ENCODE measurements at places on chromosomes 11 and 22.

GRCh38 chr22:49972163-49973017 is 11.8 kb downstream of the PIM3 start:
- no peak for DNase-seq

DNA sequence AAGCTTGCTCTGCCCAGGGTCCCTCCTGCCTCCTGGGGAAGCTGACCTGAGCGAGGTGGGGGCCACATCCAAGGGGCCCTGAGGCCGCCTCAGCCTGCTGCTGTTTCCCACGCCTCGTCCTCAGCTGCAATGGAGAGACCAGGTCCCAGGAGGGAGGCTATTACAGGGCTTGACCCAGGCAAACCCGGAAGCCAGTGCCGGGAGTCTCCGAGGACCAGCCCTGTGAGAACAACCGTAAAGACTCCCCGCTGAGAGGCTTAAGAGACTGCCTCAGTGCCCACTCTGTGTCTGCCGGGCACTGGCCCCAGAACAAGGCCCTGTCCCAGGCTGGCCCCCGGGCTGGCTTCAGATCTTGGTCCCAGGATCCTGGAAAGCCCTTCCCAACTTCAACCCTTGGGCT is 124.3 kb upstream of the FGF3 start:
- DNase-seq: no peak

- DNase-seq: no peak
These were observed 525.6 kb downstream of the INSC start for GRCh38 chr11:15640318-15640717.

DNA sequence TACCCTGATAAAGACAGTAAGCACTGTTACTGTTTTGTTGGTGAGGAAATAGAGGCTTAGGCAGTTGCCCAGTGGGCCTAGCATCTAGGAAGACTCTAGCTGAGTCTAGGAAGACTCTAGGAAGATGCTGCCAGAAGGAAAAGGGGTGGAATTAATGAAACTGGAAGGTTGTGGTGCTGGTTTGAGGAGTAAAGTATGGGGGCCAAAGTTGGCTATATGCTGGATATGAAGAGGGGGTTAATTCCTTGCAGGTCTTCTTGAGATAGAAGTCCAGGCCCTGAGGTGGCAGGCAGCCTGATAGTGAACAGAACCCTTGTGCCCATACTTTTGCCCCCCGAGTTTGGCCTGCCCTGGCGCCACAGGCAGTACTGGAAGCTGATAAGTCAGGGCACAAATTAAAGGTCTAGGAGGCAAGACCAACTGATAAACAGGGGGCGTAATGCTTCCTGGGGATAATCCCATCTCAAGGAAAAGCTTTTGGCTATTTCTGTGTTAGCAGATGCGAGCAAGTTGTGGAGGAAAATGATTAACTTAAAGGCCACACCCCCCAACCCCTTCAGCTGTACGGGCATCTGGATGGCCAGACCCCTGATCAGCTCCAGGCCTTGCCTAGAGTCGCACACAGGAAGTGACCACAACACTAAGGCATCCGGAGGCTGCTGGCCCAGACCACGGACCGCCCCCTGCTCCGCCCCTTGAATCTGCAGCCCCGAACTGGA is 3.1 kb downstream of the ILK start:
- DNase-seq: peak; percentile 80

DNA sequence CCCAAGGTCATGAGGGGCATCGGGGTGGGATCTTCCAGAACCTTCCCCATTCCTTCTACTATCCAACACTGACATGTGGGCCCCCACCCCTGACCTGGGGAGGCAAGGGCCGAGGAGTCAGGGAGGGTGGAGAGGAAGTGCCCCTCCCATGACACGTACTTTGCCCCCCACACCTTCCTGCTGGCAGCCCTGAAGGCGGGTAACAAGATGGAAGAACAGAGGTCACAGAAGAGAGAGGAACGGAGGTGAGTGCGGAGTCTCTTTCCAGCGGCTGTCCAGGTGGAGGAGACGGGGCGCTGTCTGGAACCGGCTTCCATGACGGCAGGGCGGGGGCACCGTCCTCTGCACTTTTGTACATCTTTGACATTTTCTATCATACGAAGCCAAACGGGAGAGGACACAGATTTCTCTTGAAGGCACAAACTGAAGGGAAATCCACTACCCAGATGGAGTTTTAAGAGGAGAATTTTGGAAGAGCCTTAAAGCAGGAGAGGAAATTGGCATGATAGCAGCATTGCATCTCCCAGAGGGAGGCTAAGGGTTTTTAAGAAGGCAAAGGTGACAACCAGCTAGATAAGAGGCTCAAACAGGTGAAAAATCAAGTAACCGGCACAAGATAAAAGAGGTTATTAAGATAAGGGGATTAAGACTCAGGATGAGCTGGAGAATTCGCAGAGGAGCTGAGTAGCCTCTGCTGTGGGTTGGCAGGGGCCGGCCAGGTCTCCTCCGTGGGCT is 16.7 kb downstream of the OSBPL5 start:
- DNase-seq: no peak

- no peak for DNase-seq
These were observed 12.7 kb downstream of the MED15 start for GRCh38 chr22:20520093-20520511.

- no peak for DNase-seq
These were observed 9.1 kb downstream of the NRXN2 start for GRCh38 chr11:64713781-64714363.

GRCh38 chr11:127619946-127620345 is 619.4 kb upstream of the KIRREL3 start:
- no peak for DNase-seq

GRCh38 chr11:124930799-124931198 is 5.0 kb downstream of the HEPACAM start:
- no peak for DNase-seq

DNA sequence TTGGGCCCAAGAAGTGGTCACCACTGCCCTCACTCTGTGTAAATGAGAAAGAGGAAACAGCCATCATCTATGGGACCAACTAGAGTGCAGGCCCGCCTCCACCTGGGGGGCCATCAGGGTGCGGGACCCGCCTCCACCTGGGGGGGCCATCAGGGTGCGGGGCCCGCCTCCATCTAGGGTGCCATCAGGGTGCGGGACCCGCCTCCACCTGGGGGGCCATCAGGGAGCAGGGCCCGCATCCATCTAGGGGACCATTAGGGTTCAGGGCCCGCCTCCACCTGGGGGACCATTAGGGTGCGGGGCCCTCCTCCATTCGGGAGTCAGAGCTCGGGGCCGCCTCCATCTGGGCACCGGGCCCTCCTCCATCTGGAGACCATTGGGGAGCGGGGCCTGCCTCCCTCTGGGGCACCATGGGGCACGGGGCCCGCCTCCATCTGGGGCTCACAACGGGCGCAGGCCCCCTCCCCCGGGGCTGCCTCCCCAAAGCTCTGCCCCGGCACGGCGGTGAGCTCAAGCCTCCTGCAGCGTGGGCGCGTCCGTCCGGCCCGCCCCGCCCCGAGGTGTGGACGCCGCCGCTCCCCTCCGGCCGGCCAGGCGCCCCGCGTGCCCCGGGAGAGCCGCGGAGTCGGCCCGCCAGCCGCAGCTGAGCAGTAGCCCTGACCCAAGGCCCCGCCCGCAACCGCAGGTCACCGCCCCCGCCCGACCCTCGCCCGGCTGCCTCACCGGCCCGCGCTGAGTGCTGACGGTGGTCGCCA is 512 bp downstream of the TOLLIP start:
- no peak for DNase-seq

DNA sequence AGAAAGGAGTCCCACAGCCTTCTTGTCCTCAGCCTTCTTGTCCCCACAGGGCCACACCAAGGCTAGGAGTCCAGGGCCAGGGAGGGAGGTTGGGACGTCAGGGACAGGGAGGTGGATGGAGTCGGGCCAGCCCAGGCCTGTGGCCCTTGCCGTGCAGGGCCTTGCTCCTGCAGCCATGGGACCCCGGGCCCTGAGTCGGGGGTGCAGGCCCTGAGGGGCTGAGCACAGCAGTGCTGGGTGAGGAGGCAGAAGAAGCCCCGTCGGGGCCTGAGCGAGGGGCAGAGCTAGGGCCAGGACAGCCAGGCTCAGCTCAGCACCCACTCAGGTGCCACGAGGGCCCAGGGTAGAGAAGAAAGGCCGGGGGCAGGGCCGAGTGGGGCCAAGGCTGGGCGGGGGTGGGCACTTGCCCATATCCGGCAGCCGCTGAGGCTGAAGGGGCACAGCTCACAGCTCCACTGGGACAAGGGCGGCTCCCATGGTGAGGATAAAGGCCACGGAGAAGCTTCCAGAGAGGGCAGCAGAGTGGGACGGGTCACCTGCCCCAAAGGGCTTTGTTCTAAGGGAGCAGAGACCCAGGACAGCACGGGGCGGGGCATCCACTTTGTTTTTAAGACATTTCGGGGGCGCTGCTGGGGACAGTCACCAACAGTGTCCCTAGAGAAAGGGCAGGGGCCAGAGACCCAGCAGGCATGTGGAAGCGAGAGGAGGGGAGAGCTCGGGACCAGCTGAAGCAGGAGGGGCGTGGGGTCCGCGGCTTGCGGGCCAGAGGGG is 3.6 kb downstream of the MLC1 start:
- no peak for DNase-seq

DNA sequence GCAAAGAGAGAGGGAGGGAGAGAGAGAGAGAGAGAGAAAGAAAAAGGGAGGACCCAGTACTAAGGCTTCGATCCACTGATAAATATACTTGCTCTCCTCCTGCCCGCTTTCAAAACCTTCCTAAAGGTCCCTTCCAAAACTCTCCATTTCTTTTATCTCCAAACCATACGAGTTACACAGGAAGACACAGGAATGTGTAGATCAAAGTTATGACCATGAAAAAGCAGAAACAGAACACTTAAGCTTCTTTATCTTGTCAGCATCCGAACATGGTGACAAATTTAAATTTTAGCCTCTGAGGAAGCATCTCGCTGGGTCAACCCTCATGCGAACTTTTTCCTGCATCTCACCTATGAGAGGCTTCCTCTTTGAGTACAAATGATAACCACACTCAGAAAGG is 29.2 kb upstream of the POGLUT3 start:
- DNase-seq: no peak

GRCh38 chr11:128279866-128280265 is 307.5 kb downstream of the ETS1 start:
- DNase-seq: peak; percentile 92

DNA sequence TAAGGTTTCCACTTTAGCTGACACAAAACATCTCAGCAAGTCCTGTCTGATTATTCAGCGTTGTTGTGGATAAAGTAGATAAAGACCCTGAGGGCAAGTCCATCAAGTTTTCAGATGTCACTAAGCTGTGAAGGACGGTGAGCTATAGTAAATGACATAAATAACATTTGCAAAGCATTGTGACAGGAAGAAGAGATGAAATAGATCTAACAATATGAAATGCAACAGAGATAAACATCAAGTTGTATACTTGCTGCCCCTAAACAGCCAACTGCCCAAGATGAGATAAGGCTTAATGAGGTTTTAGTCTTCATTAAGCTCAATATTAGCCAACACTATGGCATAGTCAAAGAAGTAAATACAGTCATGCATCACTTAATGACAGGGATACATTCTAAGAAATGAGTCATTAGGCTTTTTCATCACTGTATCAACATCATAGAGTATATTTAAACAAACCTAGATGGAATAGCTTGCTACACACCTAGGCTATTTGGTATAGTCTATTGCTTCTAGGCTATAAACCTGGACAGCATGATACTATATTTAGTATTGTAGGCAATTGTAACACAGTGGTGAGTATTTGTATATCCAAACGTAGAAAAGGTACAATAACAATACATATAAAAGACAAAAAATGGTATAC is 625.1 kb upstream of the ANO5 start:
- DNase-seq: no peak

DNA sequence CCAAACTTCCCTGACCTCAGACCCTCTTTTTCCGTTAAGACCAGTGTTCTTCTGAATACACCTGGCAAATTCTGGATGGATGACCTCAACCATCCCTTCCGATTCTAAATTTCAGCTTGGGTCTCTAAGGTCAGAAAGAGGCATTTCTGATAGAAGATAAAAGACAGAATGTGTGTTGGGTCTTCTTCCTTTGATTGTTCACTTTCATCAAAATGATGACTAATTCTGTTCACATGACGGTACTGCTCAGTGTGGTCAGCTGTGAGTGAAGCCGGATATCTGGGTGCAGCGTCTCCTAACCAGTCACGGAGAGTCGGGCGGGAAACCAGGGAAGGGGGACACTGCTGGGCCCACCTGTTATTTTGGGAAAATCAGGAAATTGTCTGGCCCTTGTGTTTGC is 151.6 kb upstream of the NAV2 start:
- DNase-seq: no peak

DNA sequence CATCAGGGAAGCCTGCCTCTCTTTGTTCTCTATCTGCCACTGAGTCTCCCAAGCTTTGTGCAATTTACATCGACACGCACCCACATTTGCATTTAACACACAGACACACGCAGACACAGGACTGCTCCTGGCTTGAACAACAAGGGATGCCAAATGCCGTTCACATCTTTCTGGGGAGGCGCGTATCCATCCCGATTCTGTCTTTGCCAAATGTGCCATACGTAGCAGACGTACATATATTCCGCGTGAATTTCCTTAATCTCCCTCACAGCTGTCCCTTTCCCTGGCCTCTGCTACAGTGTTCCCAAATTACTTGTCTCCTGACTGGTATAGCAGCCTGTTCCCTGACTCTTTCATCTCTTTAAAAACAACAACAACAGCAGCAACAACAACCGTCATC is 409.5 kb downstream of the MIAT start:
- no peak for DNase-seq

DNA sequence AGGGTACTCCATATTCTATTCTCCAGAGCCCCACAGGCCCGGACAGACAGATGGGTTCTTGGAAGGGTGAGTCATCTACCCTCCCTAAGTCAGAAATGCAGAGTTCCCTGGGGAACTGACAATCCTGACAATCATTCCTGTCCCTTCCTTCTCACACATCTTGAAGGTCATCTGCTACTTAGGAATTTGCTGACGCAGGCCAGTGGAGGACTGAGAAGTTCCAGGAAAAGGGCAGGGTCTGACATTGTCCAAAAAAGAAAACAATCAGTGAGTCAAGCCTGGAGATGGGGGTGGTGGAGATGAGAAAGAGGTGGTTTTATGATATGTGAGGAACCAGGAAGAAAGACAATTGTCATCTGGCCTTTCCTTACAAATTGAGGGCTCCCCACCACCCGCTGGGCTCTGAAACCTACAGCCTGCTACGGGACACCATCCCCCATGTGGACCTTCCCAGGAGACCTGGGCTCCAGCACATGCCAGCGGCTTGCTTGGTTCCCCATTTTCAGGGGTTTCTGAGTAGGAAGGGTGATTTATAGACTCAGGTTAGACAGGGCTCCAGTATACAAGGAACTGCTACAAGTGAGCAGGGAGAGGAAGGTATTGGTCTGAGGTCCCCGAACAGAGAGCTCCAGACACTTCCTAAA is 12.9 kb downstream of the CD59 start:
- DNase-seq: peak; percentile 58

- no peak for DNase-seq
These were observed 5.2 kb upstream of the OLFML1 start for GRCh38 chr11:7480113-7480512.

DNA sequence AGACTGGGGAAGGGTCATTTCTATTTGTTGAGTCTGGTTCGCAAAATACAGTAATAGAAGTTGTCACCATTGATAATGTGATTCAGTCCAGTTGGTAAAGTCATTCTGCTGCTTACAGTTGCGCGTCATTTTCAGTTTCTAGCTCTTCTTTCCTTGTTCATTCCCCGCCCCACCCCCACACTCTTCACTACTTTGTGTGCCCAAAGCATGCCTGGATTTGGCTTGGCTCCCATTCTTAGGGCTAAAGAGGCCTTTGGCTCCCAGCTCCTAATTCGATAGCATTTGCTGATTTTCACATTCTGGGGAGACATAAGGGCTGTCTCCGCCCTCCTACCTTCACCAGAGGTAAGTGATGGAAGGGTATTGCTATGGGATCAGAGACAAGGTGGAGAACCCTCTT is 43.0 kb downstream of the CECR2 start:
- DNase-seq: no peak

All from BJ (cell line).